ENCODE measurements at places on chromosomes 11 and 22.

- DNase-seq, result no peak
These were observed 24.7 kb downstream of the PARVA start for GRCh38 chr11:12402025-12402424.

DNA sequence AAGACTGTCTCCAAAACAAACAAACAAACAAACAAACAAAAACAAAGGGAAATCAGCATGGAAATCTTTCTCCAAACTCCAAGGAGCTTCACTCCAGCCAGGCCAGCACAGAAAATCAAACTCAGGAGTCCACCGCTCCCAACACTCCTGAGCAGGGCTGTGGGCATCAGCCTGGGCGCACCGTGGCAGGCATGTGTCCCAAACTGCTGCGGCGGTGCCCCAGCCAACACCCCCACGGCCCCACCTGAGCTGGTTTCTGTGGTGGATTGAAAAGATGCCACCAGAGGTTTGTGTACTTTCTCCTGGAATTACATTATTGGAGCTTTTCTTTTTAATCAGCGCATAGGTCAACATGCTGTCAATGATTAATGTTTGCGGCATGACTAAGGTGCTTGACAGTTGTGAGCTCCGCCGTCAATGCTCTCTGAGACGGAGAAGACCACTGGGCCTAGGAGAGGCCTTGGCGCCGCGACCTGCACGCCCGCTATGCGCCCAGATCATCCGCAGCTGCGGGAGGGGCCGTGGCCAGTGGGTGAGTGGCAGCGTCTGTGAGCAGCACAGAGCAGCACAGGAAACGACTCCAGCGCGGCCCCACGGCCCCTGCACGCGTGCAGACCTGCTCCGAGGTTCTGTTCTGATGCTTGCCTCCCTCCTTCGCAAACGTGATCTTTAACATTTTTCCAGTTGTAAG, 18.1 kb downstream of the DRD4 start:
- DNase-seq, result no peak

GRCh38 chr11:45679806-45680205, 14.4 kb upstream of the CHST1 start:
- DNase-seq, result no peak

DNA sequence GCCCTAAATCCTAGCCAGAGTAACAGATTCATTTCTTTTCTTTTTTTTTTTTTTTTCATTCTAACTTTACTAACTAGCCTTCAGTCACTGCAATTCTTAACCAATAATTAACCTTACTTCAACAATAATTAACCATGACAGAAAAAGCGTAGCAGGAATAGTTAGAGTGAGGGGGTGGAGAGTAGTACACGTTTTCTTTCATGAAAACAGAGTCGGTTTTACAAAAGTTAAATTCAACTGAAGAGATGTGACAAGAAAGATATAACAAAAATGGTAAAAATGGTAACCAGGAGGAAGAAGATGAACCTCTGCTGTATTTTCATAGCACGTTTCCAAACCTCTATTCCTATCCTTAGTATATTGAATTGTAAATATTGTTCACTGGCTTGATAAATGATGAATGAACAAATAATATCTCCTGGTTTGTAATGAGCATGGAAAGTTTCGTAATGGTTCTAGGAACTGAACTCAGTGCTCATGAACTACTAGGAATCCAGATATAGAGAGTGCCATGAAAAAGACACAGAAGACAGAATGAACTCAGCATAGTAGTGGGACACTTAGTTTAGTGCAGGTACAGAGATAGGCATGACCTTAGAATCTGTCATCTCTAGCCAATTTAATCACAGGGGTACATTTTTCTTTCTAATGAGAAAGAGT, 116.5 kb upstream of the ANO5 start:
- no peak for DNase-seq

GRCh38 chr11:14334893-14335292, 24.1 kb downstream of the RRAS2 start:
- no peak for DNase-seq

DNA sequence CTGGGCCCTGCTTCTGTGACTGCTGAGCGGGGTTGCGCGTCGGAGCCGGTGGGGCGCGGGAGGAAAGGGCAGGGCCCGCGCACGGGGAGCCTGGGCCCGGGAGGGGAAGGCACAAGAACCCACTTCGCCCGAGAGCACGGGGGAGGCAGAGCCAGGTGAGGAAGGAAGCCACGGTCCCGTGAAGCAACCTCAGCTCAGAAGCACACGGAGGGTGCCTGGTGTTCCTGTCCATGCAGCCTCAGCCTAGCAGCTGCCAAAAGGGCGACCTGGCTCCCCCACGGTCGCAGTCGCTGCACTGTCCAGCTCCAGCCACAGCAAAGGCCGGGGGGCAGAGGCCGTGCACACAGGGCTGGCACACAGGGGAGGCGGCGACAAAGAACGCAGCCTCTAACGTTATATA, 9.3 kb upstream of the CDC42BPG start:
- DNase-seq, result no peak

DNA sequence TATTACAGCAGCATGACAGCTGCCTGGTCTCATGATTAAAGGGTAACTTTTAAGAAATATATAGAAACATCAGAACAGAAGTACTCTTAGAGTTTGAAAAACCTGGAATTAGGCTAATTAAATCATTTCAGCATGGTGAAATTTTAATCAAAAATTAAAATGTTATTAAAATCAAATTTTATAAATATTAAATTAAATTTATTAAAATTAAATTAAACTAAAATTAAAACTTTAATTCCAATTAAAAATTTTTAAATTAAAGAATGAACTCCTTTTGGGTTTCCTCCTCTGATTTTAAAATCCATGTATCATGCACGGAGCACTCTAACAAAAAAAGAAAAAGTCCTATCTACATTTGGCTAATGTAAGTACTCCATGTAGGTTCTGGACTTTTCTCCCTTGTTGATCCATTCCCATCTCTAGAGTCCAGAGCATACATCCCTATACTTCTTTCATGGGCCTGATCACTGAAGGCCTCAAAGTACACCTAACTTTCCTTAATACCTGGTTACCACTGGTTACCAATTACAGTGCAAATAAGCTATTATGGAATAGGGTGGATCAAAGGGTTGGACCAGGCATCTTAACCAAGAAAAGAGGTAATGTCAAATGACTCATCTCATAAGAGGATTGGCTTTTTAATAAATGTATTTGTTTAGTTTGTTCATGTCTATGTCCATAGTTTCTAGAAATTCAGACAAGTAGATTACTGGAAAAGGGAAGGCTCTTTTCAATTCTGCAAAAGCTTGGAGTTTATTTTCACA, 48.4 kb upstream of the MUC15 start:
- no peak for DNase-seq

DNA sequence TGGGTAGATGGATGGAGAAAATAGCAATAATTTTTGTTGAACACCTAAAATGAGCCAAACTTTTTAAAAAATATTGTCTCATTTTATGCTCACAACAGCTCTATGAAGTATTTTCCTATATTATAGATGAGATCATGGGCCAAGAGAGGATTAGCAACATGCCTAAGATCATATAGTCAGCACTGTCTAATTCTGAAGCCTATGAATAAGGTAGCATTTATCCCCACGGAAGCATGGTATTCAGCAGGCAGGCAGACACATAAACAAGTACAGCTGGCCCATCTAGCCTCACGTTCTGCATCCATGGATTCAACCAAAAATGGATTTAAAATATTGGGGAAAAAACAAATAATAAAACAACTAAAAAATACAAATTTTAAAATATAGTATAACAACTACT, 21.9 kb upstream of the RAB30 start:
- DNase-seq, result no peak

GRCh38 chr11:100939571-100939970, 190.0 kb downstream of the PGR start:
- DNase-seq, result no peak

- DNase-seq, result no peak
These were observed 631.3 kb upstream of the ANO5 start for GRCh38 chr11:21561581-21561980.

DNA sequence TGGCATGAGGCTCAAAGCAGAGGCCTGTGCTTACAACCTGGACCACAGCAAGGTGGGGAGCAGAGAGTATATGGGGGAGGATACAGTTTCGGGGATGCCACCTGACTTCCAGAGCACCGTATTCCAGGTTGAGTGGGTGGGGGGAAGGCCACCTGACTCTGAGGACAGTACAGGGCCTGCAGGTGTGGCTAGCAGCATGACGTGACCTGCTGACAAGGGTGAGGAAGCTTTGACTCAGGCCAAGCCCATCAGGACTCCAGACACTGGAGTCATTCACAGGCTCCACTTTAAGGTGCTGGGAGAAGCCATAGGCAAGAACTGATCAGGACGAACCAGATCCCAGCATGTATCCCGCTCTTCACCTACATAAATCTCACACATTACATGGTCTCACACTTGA, 34.6 kb upstream of the CRTAM start:
- no peak for DNase-seq

DNA sequence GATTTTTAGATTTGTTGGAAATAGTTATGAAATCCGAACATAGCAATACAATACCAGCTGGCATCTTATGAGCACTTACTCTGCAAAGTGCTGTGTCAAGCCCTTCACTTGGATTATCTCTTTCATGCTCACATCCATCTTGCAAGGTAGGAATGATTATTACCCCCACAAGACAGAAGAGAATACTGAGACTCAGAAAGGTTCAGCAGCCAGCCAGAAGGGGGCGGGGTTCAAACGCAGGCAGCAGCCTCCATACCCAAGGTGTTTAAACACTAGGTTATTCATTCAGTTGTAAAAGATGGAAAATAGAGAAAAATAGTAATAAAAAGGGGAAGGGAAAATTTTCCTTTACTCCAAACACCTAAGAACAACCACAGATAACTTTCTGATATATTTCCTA, 158.5 kb downstream of the CCDC34 start:
- no peak for DNase-seq

- no peak for DNase-seq
These were observed 399.5 kb downstream of the BUD13 start for GRCh38 chr11:116373104-116373944.

DNA sequence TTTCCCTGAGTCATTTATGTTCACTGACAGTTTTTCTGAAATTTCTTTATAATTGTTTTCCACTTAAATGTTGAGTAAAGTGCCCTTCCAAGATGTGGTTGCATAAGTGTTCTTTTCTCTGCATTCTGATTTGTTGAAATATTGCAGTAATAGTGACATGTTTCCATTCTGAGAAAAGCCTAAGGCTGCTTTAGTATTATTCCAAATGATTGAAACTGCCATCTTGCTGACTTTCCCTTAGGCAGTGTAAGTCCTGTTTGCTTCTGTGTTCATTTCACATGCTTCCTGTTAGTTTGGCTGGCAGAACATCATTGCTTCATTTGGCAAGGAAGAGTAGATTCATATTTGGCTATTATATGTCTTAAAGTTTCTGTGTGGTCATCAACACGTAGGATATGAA, 146.5 kb downstream of the ELP4 start:
- DNase-seq, result no peak

- DNase-seq, result no peak
These were observed 513.1 kb downstream of the MIAT start for GRCh38 chr22:27170491-27170890.

DNA sequence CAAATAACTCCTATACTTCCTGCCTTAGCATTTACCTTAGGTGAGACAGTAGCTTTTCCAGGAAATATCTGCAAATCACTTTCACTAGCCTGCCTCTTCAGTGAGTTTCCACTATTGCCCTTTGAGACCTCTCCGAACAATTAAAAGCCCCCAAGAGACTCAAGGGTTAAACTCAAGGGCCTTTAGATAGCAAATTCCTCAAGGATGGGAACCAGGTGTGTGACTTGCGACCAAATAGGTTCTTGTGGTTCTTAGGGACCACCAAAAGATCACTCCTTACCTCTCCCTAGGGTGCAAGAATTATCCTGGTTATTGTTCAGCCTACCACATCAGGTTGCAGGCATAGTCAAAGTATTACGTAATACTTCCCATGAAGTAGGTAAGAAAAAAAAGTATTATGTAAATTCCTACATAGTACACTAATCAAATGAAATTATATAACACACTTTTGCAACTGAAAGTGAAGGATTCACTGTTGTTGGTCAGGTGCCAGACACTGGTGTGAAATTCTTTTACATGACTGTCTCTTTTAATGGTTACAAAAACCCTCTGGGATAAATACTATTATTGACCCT, 1.4 kb upstream of the RDX start:
- DNase-seq, result no peak

DNA sequence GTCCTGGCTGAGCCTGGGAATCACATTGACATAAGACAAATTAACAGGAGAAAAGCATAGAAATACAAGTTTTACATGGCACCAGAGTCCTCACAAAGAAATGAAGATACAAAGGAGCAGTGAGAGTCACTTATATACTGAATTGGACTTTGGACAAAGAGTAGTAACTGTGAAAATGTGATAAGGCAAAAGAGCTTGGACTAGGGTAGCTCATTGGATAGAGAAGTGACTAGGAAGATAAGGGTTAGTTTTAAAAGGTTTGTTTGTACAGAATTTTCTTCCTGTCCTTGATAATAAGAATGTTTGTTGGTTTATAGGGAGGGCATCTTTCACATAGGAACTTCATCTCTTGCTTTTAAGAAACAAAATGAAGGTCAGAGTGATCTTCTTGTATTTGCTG, 17.9 kb upstream of the NUCB2 start:
- DNase-seq, result no peak

- DNase-seq, result no peak
These were observed 14.0 kb downstream of the ASCL2 start for GRCh38 chr11:2256293-2256913.

DNA sequence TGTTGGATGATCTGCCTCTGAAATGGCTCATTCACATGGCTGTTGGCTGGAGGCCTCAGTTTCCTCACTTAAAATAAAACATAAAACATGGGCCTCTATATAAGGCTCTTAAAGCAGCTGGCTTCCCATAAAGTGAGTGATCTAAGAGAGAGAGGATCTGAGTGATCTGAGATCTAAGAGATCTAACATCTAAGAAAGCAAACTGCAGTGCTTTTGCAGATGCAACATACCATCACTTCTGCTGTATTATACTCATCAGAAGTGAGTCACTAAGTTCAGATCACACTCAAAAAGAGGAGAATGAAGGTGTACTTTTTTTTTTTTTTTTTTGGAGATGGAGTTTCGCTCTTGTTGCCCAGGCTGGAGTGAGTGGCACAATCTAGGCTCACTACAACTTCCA, 18.1 kb upstream of the HSPA8 start:
- DNase-seq, result no peak

GRCh38 chr11:125625225-125625629, 264 bp downstream of the CHEK1 start:
- DNase-seq, result no peak

DNA sequence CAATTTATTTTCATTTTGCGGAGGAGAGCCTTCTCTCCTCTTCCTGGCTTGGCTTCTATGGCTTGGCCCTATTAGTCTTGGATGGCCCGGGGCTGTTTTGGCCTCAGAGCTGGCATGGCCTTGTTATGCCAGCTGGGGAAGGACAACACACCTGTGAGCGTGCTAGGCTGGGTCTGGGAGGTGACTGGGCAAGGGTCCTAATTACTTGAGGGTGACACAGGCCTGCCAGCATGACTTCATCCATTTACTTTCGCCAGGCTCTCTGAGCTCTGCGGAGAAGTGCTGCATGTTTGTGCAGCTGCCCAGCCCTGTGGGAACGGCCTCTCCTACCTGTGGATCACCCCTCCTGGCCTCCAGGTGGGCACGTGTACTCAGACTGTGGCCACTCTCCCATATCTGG, 153.6 kb downstream of the SNX19 start:
- no peak for DNase-seq

All from stimulated activated CD4-positive, alpha-beta T cell treated with anti-CD3 and anti-CD28 coated beads, Interleukin-2, amount 100 ng/mL, for 4 hours (primary cell).